SHP77 treated with DMSO at 0.1 percent for 48 hours (cell line): ENCODE measurements at places on chromosomes 5 and 9.

GRCh38 chr5:74275171-74275992 lies 365.1 kb downstream of the ENC1 start:
- no peak for DNase-seq

- no peak for DNase-seq
Measured at GRCh38 chr5:68518286-68518685, 302.7 kb downstream of the PIK3R1 start.

DNA sequence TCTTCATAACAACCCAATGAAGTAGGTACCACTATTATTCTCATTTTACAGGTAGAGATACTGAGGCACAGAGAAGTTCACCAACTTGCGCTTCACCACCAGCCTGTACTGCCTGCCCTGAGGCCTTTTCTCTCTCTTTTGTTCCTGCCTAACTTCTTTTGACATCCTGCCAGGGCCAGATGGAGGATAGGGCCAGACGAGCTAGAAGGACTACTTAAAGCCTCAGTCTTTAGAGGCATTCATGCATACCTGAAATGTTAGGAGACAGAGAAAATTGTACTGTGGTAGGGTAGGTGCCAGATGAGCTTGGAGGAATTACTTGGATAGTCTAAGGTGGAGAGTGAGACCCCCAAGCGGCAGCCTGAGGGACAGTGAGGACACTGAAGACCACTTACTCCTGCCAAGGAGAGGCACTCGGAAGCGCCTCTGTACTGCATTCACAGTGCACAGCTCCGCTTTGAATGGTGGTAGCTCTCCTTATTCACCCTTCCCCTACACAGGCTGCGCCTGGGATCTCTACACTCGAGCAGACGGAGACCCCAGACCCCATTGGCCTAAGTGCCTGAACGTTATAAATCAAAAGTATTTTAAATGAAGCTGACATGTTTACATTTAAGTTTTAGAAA lies 6.2 kb upstream of the ORM1 start:
- no peak for DNase-seq

DNA sequence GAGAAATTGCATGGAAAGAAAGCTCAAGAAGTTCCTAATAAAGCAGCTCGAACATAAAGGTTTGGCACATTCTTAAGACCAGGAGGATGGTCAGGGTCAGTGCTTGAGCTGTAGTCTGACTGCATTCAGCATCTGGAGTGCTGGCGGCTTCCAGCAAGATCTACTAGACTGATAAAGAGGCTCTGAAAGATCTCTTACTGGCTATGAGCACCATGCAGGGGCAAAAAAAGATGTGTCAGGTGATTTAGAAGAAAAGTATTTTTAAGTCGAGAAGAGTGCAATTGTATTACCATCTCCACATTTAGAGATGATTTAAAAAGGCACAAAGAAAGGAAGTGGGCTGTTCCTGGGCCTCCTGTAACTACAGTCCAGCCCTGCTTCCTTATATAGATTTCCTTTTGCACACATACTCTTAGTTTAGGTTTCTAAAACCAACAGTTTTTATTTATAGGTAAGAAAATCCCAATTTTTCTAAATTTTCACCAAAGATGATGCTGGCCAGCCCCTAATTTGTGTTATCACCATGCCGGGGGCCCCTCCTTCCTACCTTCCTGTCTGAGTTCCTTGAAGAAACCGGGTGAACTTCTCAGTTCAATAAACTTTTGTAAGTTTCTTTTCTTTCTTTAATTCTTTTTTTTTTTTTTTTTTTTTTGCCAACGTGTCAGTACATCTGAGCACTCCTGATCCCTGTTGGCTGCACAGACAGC lies 65.9 kb upstream of the PLPP1 start:
- DNase-seq, result no peak

GRCh38 chr9:133609311-133610098 lies at the start of gene FAM163B:
Gene FAM163B (minus strand): TSS chr9:133609389. CDS start chr9:133580223, 29,166 bp downstream.
- no peak for DNase-seq

GRCh38 chr5:109619606-109620005 lies 70.1 kb upstream of the MAN2A1 start:
- DNase-seq, result no peak

GRCh38 chr9:100317706-100318105 lies 35.0 kb downstream of the TEX10 start:
- DNase-seq, result no peak

DNA sequence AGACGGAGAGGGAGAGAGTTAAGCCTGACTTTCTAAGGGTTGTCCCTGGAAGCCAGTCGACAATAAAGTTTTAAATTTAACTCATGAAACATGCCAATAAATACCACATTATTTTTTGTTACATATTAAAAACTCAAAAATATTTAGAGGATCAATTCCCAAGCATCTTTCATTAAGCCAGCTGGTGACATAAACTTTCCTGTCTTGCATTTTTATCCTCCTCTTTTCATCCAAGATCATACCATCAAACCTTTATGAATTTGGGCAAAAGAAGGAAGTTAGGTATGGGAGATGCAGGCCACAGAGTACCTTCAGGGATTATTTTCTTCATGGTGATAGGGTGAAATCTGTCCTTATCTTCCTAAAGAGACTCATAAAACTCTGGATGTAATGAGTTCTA lies 178.3 kb upstream of the FBXL17 start:
- DNase-seq, result no peak

DNA sequence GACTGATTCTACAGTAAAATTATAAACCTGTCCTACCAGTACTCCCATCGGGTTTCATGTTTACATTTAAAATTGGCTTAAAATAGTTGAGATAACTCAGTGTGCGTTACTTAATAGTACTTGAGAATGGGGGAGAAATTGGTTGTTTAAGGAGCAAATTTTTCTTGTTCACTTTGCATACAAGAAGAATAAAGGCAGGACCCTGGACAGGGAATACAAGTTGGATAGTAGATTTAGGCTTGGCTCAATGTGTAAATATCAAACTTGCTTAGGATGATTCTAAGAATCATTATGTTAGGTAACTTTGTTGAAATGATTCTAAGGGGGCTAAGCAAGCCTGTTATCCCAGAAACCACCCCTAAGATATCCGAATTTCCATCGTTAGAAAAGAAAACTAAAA lies 448.4 kb upstream of the TLE4 start:
- no peak for DNase-seq

- DNase-seq, result no peak
Measured at GRCh38 chr5:14745188-14745563, 80.7 kb downstream of the OTULIN start.

DNA sequence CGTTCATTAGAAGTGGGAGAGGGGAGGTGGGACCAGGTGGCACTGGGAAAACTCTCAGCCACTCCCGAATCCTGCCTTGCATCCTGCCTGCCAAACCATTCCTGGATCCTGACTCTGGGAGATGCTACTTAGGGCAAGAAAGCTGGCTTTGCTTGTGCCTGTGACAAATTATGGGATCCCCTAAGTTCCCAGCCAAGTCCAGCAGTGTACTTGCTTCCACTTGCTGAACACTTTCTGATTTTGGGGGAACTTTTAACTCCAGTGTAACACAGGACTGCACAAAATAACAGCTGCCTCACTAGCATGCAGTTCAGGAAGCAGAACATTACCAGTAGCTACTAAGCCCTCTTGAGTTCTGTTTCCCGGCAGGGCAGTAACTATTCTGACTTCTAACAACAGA lies 12.5 kb upstream of the NKX2-5 start:
- no peak for DNase-seq
